NCI-H1092 (cell line): ENCODE measurements at places on chromosomes 12 and 14.
A peak's percentile ranks its signal among the peaks of the same experiment; 100 is the strongest.

GRCh38 chr12:54207539-54208294 lies 18.9 kb upstream of the SMUG1 start:
- peak; percentile 85 for DNase-seq

DNA sequence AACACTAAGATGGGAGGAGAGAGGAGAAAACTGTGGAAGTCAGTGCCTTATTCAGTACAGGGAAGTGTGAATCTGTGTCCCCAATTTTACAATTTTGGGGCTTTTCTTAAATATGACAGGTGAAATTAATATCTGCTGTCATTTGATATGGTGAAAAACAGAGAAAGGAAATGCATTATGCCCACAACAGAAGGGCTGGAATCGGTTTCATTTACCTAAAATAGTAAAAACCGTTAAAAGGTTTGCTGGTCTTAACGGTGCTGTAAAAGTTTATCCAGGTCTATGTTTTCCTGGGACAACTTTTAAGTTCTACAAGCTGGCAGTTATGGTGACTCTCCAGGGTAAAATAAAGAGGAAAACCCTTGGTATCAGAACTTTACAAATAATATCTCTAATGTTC lies 310.8 kb downstream of the FUT8 start:
- DNase-seq, result no peak

GRCh38 chr14:91947475-91948184 lies at the start of gene FBLN5:
Gene FBLN5 (minus strand): TSS chr14:91947694. CDS start chr14:91947229, 465 bp downstream.
- no peak for DNase-seq

- no peak for DNase-seq
Observed at GRCh38 chr12:111242184-111242583, 126.7 kb downstream of the PHETA1 start.

DNA sequence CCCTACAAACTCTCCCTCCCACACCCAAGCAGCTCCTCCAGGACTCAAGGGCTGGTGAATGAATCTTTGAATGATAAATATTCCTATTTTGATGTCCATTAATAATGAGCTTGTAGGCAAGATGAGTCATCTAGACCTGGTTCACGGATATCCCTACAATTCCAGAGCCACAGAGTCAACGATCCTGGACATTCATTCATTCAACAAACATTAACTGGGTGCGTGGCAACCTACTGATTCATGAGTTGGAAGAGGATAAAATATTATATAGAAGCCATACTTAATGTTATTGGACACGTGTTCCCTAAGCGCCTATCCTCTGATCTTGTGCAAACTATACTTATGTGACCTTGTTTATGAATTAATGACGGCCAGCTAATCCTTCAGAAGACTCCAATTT lies 420 bp upstream of the OTUB2 start:
- no peak for DNase-seq

DNA sequence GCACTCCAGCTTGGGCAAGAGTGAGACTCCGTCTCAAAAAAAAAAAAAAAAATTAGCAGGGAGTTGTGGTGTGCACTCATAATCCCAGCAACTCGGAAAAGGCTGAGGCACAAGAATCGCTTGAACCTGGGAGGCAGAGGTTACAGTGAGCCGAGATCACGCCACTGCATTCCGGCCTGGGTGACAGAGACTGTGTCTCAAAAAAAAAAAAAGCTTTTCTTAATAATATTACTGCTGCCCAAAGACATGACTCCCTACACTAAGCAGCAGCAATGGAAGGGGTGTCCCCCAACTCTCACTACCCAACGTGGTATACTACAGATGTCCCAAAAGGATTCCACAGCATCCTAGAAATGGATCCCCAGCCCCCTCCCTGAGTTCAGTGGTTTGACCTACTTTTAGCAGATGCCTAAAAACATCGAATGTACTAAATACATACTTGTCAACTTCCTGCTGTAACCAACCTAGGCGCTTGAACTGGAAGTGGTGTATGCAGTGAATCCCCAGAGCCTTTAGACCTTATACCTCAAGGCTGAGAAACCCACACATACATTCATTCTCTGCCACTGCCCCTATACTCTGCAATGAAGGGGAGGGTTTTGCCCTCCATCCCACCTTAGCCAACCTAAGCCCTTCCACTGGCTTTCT lies 8.5 kb upstream of the FKBP11 start:
- no peak for DNase-seq

GRCh38 chr12:69527506-69528272 lies 57.5 kb downstream of the FRS2 start:
- no peak for DNase-seq

- DNase-seq, result peak; percentile 48
Observed at GRCh38 chr14:52103416-52103815, 34.6 kb upstream of the NID2 start.

DNA sequence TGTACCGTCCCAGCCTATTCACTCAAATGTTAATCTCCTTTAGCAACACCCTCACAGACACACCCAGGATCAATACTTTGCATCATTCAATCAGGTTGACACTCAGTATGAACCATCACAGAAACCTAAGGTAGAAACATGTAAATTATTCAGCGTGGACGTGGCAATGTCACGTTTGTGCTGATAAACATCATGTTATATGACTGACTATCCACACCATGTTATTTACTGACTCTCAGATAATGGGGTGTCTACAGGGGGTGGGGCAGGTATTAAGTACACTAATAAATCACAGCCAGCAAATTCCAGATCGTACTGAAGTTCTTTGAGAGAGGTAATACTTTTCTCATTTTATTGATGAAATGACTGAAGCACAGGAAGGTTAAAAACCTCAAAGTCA lies 280.0 kb downstream of the C12orf75 start:
- no peak for DNase-seq
